Activated T-helper 1 cell treated with Interleukin-2 at 50 U/mL for 16 hours (primary cell): ENCODE measurements at places on chromosomes 5 and 9.
A peak's percentile ranks its signal among the peaks of the same experiment; 100 is the strongest.

DNA sequence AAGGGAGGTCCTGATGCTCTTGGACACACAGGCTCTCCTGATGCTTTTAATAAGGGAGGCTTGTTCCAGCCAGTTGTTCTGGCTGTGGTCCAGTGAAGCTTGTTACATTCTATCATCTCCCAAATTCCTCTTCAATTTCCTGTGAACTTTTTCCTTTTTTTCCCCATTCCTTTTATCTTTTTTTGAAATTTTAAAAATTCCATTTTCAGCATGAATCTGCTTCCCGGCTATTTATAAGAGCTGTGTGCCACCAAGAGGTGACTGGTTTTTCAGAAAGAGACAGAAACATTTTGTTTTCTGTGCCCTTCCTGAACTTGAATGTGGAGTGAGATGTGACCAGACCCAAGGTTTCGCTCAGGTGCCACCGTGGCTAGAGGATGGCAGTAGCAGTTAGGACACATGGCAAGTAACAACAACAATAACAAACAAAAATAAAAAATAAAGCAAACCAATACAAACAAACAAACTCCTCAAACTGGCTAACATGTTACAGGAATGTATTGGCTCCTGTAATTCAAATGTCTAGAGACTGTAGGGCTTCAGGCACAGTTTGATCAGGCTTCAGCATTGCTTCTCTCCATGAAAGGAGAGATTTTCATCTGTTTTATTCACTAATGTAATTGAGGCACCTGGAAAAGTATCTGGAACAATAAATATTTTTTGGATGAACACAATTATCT is 121.1 kb downstream of the BOD1 start:
- no peak for DNase-seq

GRCh38 chr9:111662576-111663300 is 1.3 kb downstream of the GNG10 start:
- no peak for DNase-seq

- DNase-seq = no peak
These were observed 172.7 kb downstream of the ROR2 start for GRCh38 chr9:91777292-91777830.

- DNase-seq = no peak
These were observed at the start of gene PRLR for GRCh38 chr5:35230038-35230611. Gene PRLR, minus strand, starts transcription at chr5:35230487. Its CDS starts 140,867 bp downstream, at chr5:35089620.

DNA sequence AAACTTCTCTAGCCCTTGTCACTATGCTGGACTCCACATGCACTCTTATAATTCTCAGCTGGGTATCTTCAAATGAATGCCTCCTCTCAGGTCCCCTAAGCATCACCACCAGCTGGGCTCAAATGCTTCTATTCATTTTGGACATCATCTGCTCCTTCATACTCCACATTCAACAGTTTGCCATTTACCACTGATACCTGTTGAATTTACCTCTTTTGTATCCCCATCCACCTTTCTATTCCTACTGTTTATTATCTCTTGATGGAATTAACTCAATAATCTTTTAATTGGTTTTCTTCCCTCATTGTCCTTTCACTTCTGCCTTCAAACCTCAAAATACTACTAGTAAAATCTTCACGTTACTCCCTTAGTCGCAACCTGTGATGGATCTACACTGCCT is 14.5 kb downstream of the RANBP6 start:
- no peak for DNase-seq

- no peak for DNase-seq
These were observed 2.0 kb upstream of the GARNL3 start for GRCh38 chr9:127262602-127263001.

GRCh38 chr9:105346273-105346672 is 101.6 kb upstream of the FSD1L start:
- no peak for DNase-seq

DNA sequence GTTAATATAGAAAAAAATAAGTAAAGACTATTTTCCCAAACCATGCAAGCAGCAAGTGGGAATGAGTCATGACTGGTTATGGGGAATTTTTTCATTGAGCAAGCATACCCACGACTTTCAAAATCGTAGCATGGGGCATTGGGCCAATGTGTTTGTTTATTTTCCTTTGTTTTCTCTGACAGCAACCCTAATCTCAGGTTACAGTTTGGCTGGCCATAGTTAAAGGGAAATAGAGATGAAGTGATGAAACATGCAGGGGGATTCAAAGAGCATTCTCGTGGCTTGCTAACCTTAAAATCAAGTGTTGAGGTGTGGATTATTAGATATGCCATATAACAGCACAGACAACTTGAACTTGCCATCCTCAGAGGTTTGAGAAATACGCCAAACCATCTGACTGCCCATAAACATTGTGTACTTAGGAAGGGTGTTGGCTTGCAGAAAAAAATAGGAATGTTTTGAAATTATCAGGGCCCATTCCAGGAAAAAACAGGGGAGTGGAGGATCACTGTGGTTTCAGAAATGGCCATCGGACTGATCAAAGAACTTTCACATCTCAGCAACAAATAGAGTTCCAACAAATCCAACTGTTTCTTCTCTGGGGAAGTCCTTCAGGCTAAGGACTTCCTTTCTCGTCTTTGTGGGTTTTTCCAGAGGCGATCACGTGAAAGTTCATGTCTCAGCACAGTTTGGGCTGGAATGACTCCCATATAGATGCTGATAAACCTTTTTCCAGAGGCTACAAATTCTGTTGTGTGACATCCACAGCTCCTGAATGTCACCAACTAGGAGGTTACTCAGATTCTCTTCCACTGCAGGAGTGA is 259.1 kb downstream of the SYK start:
- no peak for DNase-seq

DNA sequence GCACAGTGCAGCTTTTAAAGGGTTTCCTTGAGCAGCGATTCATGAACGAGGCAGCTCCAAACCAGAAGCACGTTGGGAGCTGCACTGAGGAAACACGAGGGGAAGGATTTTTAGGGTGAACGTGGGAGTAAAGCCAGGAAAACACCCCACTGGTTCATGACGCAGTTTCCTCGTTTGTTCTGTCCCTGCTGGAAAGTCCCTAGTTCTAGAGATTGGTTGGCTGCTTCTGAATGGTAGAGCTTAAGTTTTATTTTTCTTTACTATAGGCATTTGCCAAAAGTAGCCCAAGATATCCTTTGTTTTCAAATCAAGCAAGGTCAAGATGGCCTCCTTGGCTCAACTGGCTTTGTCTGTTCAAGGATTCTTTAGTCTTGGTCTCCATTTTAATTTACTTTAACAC is 116.5 kb upstream of the CACNA1B start:
- DNase-seq = no peak

GRCh38 chr9:89436963-89437625 is 60.8 kb downstream of the SEMA4D start:
- peak; percentile 63 for DNase-seq

GRCh38 chr9:98484162-98484561 is 224.6 kb downstream of the GABBR2 start:
- no peak for DNase-seq

GRCh38 chr5:38641003-38641402 is 84.6 kb upstream of the LIFR start:
- DNase-seq = no peak

DNA sequence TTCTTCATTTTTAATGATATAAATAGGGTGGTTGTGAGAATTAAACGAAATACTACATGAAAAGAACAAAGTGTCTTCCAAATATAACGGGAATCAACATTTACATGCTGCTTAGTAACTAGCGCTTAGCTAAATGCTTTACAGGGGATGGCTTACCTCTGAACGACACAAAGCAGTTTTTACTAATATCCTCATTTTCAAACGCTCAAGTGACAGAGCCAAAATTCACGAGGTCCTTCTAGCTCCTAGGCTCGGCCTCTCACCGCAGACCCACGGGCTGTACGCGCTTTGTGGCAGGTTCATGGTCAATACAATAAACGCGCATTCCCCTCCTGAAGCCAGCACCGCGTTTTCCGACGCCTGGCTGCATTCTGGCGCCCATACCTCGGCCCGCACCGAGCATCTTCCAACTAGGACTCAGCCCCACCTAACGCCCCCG is 442 bp downstream of the ZNF510 start:
- DNase-seq = no peak

GRCh38 chr9:137234055-137234697 is 3.5 kb downstream of the SLC34A3 start:
- DNase-seq = no peak

- DNase-seq = no peak
These were observed 812.3 kb upstream of the GRAMD2B start for GRCh38 chr5:125610892-125611291.

- DNase-seq = no peak
These were observed 6.7 kb upstream of the ZCCHC10 start for GRCh38 chr5:133032852-133033742.

DNA sequence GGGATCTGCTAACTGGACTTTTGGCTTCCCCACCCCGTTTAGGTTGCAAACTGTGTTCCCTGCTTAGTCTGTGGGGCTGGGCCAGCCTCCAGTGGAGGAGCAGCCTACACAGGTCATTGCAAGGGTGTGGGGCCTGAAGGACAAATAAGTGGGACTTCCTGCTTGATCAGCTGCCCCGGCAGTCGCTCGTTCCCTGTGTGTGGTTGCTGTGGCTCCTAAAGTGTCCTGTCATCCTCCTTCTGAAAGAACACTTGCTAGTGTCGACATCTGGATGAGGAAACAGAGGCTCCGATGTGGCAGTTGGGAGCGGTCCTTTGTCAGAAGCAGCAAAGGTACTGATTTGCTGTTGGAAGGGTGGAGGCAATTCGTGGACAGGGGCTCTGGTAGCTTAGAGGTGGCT is 88.9 kb upstream of the TBCA start:
- no peak for DNase-seq

DNA sequence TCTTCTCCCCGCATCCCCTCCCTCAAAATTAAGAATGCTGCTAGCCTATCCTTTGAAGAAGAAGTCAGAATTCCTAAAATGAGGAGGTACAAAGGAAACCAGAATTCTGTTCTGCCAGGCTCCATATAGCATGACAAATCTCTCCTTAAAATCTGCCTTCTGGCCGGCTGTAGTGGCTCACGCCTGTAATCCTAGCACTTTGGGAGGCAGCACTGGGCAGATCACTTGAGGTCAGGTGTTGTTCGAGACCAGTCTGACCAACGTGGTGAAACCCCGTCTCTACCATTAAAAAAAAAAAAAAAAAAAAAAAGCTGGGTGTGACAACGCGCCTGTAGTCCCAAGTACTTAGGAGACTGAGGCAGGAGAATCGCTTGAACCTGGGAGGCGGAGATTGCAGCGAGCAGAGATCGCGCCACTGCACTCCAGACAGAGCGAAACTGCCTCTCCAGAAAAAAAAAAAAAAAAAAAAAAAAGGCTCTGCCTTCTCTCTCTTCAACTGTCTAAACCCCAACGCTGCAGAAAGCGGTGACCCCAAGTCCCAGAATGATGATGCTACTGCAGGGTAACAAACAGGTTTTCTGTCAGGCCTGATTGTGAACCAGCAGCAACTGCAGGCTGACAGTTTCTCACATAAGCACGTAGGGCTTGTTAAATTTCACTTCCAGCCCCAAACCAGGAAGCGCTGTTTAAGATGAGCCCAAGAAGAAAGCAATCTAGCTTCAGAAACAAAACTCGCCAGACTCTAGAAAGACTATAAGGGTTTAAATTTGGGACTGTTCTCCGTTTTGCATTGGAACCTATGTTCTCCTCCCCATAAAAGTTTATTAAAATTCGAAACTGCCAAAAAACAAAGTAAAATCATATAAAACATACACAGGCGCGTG is 963 bp upstream of the CAST start:
- DNase-seq = peak; percentile 7

DNA sequence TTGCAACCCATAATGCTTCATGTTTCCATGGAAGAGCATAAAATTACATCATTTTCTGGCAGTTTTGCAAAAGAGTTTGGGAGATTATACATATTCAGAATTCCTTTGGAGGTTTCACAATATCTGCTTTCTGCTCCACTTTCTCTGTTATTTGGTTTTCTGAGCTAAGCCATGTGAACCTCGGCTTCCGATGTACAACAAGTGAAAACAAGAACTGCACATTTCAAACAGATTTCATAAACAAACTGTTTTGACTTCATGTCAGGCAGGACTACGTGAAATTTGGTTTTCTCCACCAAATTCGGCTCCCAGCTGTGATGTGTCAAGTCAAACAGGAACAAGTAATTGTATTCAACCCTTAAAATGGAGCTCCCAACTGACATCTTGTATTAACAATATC is 609.8 kb downstream of the IRX1 start:
- DNase-seq = no peak

- no peak for DNase-seq
These were observed 11.8 kb downstream of the TRUB2 start for GRCh38 chr9:128310461-128310860.

DNA sequence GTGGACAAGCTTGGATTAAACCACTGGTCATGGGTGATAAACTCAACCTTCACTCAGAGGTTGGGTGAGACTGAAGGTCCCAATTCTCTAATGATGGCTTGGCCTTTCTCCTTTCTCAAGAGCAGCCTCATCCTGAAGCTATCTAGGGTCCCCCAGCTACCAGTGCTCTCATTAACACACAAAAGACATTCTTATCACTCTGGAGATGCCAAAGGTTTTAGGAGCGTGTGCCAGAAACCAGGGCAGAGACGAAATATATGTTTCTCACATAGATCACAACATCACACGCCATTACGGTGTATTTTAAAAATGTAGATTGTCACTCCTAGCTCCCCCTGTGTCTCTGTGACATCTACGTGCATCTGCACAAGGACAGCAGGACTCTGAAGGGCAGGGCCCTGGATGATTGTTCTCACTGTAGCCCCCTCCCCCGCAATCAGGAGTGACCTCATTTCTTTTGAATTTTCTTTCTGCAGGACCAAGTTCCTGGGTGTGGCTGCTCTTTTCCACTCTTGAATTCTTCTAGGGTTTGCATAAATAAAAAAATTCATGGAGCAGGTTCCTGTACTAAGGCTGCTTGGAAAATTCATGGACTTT is 311.3 kb downstream of the GADD45G start:
- no peak for DNase-seq

DNA sequence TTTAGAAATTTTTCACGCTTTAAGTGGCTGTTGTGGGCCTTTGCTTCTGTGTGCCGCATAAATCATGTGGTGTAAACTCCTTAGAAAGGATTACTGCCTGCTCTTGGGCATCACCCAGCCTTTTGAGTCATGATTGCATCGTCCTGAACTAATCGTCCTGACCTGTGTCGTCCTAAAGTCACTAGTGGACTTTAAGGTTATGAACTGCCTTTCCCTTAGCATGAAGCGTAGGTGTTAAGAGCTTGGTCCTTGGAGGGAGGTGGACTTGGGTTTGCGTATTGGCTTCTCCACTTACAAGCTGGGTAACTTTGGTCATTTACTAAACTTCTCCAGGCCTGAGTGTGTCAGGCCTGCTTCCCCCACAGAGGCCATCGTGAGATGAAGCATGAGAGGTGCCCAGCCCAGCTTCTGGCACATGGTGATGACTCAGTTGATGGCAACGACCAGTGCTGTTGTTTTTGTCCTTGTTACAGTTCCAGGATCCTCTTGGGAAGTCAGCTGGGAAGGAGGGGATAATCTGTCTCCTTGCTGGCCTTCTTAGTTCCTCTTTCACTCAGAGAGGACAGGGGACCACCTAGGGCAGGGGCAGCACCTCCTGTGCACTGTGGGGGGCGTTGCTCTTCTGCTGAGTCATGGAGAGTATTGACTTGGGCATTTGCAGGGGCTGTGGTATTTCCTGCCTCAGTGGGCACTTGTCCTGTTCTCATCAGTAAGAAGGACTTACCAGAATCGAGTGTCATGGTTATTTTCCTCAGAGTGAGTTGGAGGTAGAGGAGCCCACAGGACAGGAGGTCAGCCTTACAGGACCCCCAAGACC is 54.2 kb upstream of the NCS1 start:
- no peak for DNase-seq

GRCh38 chr9:6884990-6885389 is 127.2 kb downstream of the KDM4C start:
- no peak for DNase-seq
